NCI-H2081 (cell line): ENCODE measurements at places on chromosomes 12 and 14.

DNA sequence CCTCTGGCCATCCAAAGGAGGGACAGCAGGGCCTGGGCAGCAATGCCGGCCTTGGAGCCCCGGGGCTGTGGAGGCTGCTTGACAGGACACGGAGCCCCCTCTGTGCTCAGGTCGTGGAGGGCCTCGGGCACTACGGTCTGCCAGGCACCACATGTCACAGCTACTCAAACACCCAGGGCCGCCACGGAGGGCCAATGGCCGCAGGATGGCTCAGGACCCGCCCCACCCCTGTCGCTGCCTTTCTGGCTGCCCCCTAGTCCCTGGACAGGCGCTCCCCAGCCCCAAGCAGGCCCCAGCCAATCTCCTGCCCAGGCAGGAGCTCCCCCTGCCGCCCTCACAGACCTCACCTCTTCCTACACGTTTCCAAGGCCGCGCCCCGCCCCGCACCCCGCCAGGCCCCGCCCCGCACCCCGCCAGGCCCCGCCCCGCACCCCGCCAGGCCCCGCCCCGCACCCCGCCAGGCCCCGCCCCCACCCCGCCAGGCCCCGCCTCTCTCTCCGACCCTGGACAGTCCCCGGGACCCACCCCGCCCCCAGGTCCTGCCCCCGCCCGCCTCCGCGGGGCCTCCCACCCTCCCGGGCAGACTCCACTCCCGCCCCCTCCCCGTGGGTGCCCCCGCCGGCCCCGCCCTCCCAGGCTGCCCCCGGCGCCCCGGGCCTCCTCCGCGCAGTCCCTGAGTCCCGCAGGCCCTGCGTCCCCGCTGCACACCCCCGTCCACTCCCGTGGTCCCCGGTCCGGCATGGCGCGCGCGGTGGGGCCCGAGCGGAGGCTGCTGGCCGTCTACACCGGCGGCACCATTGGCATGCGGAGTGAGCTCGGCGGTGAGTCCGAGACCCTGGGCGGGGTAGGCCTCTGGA, at the start of gene ASPG:
TSS of gene ASPG (plus strand) at position 669 of the 857 bp plus-strand sequence. CDS start at position 740, 71 bp downstream.
- DNase-seq, result no peak

DNA sequence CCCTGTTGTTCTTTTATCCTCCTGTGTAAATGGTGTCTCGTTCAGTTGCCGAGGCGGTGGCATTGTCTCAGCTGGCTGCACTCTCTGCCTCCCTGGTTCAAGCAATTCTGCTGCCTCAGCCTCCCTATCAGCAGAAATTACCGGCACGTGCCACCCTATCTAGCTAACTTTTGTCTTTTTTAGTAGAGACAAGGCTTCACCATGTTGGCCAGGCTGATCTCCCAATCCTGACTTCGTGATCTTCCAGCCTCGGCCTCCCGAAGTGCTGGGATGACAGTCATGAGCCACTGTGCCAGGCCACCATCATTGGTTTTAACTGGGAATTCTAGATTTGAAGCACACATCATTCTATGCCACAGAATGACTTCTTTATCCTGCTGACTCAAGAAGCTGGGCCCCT, 175.3 kb upstream of the ALG10B start:
- DNase-seq, result no peak

DNA sequence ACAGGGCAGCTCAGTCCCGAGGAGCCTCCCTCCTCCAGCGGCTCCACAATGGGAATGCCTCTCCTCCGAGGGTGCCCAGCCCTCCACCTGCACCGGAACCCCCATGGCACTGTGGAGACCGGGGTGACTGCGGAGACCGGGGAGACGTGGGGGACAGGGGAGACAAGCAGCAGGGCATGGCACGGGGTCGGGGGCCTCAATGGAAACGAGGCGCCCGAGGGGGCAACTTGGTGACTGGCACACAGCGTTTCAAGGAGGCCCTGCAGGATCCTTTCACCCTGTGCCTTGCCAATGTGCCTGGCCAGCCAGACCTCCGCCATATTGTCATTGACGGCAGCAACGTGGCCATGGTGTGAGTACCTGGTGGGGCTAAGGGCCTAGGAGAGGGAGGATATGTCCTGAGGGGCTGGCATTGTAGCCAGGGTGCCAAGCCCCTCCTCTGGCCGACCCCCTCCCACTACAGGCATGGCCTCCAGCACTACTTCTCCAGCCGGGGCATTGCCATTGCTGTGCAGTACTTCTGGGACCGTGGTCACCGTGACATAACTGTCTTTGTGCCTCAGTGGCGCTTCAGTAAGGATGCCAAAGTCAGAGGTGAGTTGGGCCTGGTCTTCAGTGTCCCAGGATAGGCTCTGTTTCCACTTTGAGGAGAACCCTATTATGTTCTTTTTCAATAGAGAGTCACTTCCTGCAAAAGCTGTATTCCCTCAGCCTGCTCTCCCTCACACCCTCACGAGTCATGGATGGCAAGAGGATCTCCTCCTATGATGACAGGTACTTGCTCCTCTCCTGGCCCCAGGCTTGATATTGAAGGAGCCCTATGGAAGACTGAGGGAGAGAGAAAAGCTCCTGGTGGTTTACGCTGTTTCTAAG, 2.7 kb downstream of the KHNYN start:
- no peak for DNase-seq

DNA sequence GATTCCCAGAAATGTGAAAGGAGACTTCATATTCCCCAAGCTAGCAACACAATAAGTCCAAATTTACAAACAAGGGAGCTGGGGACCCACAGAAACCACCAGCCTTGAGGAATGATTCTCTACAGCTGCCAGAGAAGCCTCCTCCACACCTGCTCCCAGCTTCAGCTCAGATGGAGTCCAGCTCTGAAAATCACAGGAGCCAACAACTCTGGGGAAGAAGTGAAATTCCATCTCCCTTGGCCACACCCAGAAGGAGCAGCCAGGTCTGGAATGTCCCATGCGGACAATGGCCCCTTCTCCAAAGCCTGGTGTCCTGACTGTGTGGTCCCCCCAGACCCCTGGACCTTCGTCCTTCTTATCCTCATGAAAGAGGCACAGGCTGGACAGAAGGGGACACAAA, 45.4 kb downstream of the SYNE3 start:
- no peak for DNase-seq

- no peak for DNase-seq
Measured at GRCh38 chr12:6226002-6226678, 25.9 kb downstream of the CD9 start.

- DNase-seq, result no peak
Measured at GRCh38 chr14:101582294-101582693, 21.0 kb downstream of the DIO3 start.
